Activated T-cell treated with anti-CD3 and anti-CD28 coated beads, Interleukin-2, amount 50 U/mL, for 4 hours (primary cell): ENCODE measurements at places on chromosomes 2 and 18.

- DNase-seq = no peak
Observed at GRCh38 chr2:158934170-158934569, 34.3 kb upstream of the TANC1 start.

DNA sequence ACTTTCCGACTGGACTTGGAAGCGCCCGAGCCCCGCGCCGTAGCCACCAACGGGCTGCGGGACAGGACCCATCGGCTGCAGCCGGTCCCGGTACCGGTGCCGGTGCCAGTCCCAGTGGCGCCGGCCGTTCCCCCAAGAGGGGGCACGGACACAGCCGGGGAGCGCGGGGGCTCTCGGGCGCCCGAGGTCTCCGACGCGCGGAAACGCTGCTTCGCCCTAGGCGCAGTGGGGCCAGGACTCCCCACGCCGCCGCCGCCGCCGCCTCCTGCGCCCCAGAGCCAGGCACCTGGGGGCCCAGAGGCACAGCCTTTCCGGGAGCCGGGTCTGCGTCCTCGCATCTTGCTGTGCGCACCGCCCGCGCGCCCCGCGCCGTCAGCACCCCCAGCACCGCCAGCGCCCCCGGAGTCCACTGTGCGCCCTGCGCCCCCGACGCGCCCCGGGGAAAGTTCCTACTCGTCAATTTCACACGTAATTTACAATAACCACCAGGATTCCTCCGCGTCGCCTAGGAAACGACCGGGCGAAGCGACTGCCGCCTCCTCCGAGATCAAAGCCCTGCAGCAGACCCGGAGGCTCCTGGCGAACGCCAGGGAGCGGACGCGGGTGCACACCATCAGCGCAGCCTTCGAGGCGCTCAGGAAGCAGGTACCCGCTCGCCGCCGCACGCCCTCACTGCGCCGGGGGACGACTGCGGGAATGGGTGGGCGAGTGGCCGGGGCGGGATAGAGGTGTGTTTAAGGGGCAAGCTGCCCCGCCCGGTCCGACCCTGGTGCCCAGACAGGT, 713 bp downstream of the ATOH8 start:
- DNase-seq = peak; percentile 14

DNA sequence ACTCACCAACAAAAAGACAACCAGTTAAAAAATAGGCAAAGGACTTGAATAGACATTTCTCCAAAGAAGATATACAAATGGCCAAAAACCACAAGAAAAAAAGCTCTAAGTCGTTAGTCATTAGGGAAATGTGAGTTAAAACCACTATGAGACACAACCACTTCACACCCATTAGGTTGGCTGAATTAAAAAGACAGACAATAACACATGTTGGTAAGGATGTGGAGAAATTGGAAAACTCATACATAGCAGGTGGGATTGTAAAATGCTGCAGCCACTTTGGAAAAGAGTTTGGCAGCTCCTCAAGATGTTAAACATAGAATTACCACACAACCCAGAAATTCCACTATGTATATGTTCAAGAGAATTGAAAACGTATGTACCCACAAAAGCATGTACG, 117.6 kb upstream of the SPATS2L start:
- no peak for DNase-seq

GRCh38 chr2:147495734-147496133, 349.1 kb upstream of the ACVR2A start:
- DNase-seq = no peak

- DNase-seq = no peak
Observed at GRCh38 chr2:138455691-138456090, 45.9 kb upstream of the SPOPL start.

DNA sequence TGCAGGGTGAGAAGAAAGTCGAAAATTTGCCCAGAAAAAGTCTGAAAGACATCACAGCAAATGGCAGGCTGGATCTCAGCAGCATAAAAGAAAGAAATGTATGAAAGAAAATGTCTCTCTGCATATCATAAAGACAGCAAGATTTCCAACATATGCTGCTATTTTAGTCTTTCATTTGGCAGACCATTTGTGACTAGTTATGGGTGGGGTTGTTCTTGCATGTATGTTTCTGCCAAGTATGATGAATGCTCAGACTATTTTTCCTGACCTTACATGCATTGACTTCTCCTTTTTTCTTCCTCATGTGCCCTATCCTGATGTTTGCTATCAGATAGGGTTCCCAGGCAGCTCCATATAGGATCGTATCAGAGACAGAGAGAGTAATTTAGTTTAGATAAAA, 58.5 kb upstream of the PARD3B start:
- no peak for DNase-seq

DNA sequence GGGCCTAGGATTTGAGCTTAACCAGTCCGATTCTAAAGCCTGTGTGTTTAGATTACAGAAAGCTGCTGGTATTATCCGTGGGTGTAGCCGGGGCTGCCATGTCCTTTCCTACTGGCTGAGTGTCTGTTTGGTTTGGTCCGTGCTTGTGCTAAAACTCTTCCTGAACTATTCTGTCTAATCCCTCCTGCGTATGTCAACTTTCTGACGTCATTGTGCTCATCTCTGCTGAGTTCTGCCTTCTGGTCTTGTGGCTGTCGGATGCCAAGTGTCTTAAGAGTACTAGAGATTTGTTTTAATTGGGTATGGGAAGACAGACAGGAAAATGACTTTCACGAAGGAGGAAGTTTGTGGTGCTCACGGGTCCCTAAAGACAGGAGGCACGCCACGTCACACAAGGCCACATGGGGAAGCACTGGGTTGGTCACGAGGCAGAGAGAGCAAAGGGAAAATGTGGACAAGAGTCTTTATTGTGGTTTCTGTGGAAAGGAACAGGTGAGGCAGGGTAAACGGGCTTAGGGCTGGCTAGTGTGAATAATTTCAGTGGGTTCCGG, 31.8 kb upstream of the NTSR2 start:
- no peak for DNase-seq

GRCh38 chr2:235981631-235982030, 186.6 kb downstream of the GBX2 start:
- DNase-seq = no peak

- no peak for DNase-seq
Observed at GRCh38 chr18:77422974-77423867, 173.6 kb downstream of the GALR1 start.

DNA sequence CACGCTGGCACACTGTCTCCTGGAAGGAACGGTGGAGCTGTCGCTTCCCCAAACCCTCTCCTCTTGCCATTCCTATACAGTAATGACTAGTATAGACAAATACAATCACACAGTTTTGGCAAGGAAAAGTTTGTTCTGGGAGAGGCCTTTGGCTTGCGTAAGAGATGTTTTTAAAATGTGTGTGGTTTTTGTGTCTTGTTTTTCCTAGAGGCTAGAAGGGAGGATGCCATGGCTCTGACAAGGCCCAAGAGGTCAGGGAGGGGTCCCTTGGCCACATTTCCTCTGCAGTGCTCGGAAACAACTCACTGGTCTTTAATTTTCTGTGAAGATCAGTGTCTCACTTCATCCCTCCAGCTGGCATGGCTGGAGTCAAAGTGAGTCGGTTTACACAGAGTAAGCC, 195.9 kb downstream of the SH3RF3 start:
- no peak for DNase-seq

- no peak for DNase-seq
Observed at GRCh38 chr2:168577885-168578284, 121.8 kb downstream of the CERS6 start.

- DNase-seq = no peak
Observed at GRCh38 chr2:166090908-166091307, 36.9 kb downstream of the SCN1A start.

DNA sequence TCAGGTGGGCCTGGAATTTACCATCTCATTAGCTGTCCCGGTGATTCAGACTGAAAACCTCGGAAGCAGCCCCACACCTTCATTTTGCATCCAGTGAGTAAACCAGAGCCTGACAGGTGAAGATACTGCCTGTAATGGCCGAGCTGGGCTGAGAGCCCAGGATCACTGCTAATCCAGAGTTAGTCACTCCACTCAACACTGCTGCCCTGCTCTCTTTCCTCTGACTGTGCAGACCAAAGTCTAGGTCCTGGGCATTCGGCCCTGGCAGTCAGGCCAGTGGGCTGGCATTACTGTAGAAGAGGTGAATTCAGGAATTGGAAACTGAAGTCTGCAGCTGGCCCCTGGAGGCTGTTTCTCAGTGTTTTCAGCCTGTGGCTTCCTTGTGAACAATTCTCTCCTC, 44.3 kb downstream of the TMEM17 start:
- no peak for DNase-seq

- DNase-seq = no peak
Observed at GRCh38 chr2:173050684-173051083, 25.0 kb upstream of the MAP3K20 start.

DNA sequence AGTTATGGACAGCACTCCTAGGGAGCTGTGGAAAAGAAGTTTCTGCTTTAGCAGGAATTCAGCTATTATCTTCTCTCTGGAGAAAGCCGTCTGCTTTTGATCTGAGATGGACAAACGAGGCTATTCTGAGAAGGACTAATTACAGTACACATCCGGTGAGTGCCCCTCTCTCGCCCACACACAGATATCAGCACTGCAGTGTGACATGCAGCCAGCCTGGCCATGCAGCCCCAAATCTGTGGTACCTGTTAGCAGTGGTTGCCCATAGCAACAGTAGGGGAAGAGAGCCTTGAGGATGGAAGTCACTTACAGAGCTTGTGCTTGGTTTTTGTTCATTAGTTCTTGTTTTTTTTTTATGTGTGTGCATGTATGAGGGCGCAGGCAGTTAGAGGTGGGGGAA, 73.9 kb upstream of the TRIB2 start:
- no peak for DNase-seq

DNA sequence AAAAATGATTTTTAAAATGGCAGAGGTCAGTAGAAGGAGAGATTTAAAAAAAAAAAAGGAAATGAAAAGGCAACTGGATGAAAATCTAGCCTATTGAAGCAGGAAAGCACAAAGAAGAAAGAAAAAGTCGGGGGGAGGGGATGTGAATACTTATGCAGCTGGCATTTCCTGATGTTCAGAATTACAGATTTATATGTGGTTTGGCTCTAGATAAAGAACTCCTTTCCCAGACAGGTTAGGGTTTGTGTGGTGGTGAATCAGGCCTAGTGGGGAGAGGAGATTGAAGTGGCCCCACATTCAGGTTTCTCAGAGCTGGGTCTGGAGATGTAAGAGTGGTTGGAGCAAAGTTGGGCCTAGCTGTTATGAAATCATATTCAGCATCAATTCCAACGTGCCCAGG, 394.4 kb downstream of the FIGN start:
- DNase-seq = no peak

GRCh38 chr2:165197346-165197745, 6.5 kb downstream of the SCN3A start:
- DNase-seq = no peak

GRCh38 chr18:12345491-12346239, 31.4 kb downstream of the AFG3L2 start:
- DNase-seq = no peak

GRCh38 chr2:120353591-120353898, 7.6 kb downstream of the INHBB start:
- DNase-seq = no peak

- peak; percentile 23 for DNase-seq
Observed at GRCh38 chr2:101341421-101341820, 32.9 kb upstream of the RNF149 start.

DNA sequence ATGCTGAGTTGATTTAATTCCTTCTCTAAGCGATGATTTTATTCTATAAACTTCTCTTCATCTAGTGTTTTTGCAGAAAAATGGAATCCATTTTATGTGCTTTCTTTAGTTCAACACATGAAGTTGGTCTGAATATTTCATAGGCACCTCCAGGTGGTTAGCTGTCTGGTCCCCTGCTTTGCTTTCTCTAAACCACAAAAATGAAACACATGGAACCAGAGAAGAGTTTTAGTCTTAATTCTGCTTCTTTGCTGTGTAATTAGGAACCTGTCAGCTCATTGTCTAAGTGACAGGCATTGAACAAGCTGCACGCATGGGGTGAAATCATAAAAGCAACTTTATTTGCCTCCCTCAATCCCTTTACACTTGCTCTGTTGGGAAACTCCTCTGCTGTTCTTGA, 150.4 kb downstream of the PIK3C3 start:
- no peak for DNase-seq

GRCh38 chr2:55019526-55020258, 30.6 kb downstream of the RTN4 start:
- DNase-seq = no peak

DNA sequence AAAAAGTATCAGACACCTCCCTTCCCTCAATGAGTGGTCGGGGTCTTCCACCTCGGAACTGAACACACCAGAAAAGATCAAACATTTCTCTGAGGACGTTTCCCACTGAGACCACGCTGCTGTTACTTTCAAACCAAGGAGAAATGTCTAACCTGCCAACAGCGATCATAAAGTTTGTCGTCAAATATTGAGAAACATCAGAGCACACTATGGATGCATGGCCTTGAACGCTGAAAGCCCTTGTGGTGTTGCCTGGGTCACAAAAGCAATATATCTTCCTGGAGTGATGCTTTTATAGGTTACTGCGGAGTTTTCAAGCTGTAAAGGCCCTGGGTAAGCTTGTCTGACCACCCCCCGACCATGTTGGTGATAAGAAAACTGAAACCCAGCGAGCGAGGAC, 70.2 kb upstream of the ID2 start:
- DNase-seq = no peak

- DNase-seq = no peak
Observed at GRCh38 chr2:241569831-241570281, 11.3 kb downstream of the BOK start.

DNA sequence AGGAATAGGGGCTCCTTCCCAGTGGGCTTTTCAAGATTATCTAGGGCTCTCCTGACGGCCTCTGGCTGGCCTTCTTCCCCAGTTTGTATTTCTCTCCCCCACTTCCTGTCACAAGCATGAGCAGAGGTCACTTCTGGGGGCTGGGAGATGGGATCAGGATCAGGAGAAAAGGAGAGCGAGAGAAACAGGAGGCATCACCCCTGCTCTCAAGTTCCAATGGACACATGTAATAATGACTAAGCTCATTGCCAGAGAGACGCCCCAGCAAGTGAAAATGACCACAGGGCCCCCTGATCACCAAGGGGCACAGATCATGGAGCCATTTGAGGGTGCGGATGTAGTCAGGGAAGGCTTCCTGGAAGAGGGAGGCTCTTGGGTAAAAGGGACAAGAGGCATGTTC, 92.1 kb downstream of the SMAD7 start:
- DNase-seq = no peak

- DNase-seq = no peak
Observed at GRCh38 chr2:160372585-160372984, 121.0 kb downstream of the RBMS1 start.

DNA sequence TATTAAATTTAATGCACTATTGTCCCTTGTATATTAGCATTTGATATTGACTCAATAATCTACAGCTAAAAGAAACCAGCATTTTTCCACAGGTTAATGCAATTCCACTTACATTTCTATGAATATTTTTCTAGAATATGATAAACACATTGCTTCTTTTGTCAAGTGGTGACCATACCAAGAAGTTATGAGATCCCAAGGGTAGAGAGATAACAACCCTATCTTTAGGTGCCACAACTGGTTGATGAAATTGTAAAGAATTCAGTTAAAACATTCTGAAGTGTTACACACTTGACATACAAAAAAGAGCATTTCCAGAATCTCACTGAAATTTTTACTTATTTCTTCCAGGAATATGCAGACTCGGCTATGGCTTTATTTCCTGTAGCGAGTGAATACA, 56.0 kb downstream of the ABCG8 start:
- DNase-seq = no peak

- DNase-seq = no peak
Observed at GRCh38 chr2:60989259-60989658, 28.3 kb upstream of the PEX13 start.
